ENCODE measurements at places on chromosomes 16 and 17.
A peak's percentile ranks its signal among the peaks of the same experiment; 100 is the strongest.

GRCh38 chr17:52383493-52384100, 225.1 kb upstream of the CA10 start:
- no peak for DNase-seq

- DNase-seq: no peak
Measured at GRCh38 chr16:5108505-5109158, 11.0 kb upstream of the EEF2KMT start.

- DNase-seq: no peak
Measured at GRCh38 chr16:17538927-17539326, 68.2 kb upstream of the XYLT1 start.

DNA sequence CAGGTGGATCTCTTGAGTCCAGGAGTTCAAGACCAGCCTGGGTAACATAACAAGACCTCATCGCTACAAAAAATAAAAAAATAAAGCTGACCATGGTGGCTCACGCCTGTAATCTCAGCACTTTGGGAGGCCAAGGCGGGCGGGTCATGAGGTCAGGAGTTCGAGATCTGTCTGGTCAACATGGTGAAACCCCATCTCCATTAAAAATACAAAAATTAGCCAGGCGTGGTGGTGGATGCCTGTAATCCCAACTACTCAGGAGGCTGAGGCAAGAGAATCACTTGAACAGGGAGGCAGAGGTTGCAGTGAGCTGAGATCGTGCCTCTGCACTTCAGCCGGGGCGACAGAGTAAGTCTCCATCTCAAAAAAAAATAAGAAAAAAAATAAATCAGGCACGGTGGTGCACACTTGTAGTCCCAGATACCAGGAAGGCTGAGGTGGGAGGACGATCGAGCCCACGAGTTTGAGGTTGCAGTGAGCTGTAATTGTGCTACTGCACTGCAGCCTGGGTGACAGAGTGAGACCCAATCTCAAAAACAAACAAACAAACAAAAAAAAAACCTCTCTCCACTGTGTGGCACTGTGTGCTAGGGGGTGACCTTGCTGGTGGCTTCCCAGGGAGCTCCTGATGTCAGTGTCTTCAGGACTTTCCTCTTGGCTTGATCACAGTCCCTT, 19.8 kb upstream of the MAPK3 start:
- DNase-seq: no peak

DNA sequence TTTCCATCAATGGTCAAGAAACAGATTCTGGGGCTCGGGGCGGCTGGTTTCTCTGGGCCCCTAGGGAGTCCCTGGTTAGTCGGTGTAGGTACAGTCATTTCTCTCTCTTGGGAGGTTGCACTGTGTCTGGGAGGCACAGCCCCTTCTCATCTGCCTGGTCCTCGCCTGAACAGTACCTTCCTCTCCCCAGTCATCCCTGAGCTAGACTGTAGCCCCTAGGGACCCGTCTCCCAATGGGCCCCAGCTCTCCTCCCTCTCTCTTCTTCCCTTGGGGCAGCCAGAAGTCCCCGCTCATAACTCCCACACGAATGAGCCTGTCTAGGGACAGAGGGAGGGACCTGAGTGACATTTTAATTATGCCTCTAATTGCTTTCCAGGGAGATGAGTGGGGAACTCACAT, 20.2 kb upstream of the CPSF4L start:
- no peak for DNase-seq

DNA sequence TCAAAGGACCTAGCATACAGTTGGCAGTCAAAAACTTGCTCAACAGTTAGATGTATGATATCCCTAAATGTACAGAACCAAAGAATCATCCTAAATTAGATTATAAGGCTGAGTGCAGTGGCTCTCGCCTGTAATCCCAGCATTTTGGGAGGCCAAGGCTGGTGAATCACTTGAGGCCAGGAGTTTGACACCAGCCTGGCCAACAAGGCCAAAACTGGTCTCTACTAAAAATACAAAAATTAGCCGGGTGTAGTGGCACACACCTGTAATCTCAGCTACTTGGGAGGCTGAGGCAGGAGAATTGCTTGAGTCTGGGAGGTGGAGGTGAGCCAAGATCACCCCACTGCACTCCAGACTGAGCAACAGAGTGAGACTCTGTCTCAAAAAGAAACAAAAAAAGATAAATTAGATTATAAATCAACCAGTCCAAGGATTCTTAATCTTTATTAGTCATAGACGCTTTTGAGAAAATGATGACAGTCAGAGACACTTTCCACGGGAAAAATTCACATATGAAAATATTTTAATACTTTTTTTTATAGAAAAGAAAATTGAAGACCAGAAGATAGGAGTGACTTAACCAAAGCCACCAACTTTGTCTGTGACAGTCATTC, 77.6 kb downstream of the MMD start:
- DNase-seq: no peak

DNA sequence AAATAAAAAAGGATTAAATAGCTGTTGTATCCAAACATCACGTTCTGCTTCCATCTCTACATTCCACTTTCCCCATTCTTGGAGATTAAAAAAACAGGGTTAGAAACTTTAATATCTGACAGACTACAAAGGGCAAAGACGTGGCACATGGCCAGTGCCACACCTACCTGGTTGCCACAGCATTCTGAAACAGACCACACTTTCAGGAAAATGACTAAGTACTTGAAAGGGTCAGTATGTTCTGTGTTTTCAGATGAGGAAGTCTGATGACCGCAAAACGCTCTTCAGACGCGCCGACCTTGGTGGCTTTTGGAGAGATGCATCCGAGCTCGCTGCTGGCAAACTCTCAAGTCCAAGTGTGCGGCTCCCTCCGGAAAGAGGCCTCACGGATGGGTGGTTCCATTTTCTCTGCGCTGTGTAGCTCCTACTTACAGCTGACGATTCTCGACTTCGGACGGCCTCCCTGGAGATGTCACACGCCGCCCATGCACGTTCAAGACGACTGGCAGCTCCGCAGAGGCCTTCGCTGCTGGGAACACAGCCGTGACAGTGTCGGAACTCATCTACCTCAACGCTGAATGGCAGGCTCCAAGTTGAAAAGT, 15.5 kb downstream of the MAP1LC3B start:
- no peak for DNase-seq

GRCh38 chr16:78102865-78103264, 3.4 kb downstream of the WWOX start:
- DNase-seq: no peak

DNA sequence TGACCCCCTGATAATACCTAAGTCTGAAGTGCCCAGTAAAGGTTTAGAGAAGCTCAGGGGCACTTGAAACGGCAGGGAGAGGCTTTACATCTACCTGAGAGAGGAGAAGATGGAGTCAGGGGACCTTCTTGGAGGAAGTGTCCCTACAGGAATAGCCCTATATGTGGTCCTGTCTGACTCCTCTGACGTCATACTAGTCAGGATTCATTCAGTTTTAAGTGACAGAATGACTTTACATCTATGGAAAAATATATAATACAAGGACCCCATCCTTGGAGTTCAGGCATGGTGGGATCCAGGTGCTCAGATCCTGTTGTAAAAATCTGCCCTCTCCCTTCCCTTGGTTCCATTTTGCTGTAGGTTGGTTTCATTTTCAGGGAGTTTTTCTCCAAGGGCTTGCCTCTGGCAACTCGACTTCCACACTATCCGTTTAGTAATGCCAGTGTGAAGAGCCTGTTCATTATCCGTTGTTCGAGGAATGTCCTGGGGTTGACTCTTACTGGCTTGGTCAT, 205.6 kb downstream of the IRF8 start:
- DNase-seq: no peak

GRCh38 chr16:35574454-35575431, 2115.3 kb downstream of the TP53TG3F start:
- DNase-seq: no peak

DNA sequence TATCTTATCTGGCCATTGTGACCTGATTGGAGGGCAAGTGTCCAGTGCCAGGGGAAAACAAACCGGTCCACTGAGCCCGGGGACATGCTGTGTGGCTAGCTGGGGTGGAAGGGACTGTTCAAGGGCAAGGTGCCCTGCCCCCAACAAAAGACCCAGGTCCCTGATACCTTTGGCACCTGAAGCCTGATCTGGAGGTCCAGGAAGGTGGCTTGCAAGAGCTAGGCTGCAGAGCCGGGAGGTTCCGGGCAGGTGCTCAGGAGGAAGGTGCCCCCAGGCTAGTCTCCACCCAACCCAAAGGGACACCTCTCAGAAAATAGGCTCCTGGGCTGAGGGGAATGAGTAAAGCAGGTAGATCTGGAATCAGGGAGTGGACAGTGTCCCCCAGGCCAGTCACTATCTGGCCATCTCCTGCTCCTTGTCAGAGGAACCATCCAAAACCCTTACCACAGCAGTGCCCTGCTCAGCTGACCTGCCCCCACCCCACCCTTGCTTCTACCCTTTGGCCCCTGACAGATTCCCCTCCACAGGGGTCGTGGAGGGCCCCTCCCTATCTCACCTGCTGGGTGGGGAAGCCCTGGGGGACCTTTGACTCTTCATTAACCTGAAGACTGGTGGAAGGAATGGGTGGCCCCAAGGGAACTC, 6.2 kb downstream of the NAT9 start:
- DNase-seq: no peak

DNA sequence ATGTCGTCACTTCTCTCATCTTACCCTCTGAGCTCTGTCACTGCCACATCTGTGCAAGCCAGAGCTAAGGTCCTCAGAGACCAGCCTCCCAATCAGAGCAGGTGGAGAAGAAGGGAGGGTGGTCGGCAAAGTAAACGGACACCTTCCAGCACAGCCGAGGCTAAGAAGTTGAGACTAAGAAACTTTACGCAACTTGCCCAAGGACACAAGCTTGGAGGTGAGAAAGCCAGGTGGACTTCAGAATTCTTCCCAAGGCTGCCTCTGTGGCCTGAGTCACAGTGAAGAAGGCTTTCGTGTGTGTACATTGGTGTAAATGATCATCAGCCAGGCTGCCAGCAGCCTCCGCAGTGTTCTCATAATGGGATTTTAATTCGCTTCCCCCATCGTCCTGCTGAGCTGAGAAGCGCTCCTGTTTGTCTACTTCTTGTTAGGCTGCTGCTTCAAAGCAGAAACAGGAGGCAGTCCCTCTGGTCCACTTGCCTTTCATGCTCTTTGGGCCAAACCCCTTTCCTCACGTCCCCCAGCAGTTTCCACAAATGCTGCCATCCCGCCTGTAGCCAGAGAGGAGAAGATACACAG, 125.0 kb upstream of the RPL38 start:
- no peak for DNase-seq

DNA sequence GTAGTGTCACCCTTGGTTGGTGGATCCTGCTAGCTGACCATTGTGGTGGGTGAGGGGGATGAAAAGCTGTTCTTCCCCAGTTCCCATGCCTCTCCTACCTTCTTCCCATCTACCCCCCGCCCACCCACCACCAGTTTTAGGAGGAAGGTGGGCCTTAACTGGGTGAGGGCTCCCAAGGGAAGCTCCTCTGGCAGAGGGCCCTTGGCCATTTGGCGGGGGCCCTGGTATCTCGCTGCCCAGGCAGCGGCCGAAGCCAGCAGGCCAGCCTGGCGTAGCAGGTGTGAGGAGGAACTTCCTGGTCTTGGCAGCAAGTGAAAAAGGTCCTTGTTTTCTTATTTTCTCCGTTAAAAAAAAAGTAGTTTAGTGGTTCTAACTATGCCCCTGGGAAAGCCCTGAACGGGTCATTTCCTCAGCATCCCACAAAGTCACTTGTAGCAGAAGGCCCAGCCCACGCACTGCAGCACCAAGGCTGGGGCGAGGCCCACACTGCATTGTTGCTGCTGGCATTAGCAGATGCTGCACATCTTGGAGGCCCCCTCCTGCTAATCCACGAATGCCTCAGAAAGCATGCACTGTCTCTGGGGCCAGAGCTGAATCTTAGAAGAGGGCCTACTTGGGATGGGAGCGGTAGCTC, 72.5 kb downstream of the MPRIP start:
- DNase-seq: no peak

DNA sequence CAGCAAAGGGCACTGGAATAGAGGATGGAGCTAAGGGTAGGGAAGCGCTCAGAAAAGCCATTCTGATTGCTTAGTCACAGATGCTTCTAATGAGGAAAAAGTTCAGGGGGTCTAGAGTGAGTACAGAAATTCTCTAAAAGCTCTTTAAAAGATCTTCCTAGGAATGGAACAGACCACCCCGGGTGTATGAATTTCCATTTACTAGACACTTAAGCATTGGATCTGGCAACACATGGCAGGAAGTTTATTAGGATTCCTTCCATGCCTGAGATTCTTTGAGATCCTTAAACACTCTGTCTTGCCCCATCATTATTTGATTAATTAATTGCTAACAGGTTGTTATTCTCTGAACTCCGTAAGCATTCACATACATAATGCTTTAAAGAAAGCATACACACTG, 8.5 kb downstream of the KRTAP9-7 start:
- DNase-seq: peak; percentile 7

GRCh38 chr17:74816905-74817620, 40.9 kb upstream of the NAT9 start:
- DNase-seq: no peak

GRCh38 chr16:71428883-71429282, 13.0 kb downstream of the TLE7 start:
- DNase-seq: no peak

- DNase-seq: no peak
Measured at GRCh38 chr17:65228287-65228686, 91.1 kb downstream of the RGS9 start.

GRCh38 chr16:72722552-72722951, 325.4 kb downstream of the ZFHX3 start:
- no peak for DNase-seq

DNA sequence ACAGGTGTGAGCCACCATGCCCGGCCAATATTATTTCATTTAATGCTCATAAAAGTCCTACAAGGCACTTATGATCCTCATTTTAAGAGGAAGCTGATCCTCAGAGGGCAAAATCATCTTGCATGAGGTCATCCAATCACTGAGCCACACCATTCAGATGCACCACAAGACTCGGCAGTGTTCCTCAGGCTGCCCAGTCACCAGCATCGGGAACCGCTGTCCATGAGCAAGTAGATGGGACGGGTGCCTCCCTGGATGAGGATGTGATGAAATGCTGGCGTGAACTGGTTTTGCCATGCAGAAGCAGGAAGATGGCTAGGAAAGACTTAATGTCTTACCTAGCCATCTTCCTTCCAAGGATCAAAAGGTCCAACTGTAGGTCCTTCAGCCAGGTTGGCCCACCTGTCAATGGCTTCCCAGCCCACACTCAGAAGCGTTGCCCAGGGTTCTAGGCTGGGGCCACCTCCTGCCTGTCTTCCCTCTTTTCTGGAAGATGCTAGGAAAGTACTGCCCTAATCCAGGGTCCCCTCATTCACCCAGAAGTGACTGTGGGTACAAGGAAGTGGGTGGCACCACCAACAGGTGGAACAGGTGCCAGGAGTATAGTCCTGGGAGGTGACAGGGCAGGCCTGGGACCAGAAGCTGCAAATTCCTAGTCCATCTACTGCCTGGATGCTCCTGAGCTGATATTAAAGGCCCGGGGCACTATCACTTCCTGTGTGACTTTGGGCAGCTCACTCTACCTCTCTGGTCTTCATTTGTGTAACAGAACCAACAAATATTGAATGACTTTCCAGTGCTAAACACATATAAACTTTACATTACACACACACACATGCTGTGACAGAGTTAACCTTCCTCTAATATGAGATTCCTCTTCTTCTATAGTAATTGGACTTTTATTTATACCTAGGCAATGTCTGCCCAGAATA, 32.2 kb upstream of the CRYBA1 start:
- DNase-seq: no peak

- DNase-seq: no peak
Measured at GRCh38 chr16:66824006-66824405, 6.8 kb downstream of the NAE1 start.

GRCh38 chr16:65782611-65783600, 583.6 kb upstream of the CDH5 start:
- DNase-seq: peak; percentile 1

All from retinal pigment epithelial cell (primary cell).